Activated naive CD4-positive, alpha-beta T cell treated with anti-CD3 and anti-CD28 coated beads, Interleukin-2, amount 10 ng/mL, durations not matched to agents 7 days and 5 days (primary cell): ENCODE measurements at places on chromosomes 2 and 18.

- no peak for DNase-seq
Measured at GRCh38 chr2:55781542-55781941, 87.9 kb upstream of the PNPT1 start.

GRCh38 chr2:203743441-203743981 lies 37.1 kb downstream of the CD28 start:
- DNase-seq = no peak

DNA sequence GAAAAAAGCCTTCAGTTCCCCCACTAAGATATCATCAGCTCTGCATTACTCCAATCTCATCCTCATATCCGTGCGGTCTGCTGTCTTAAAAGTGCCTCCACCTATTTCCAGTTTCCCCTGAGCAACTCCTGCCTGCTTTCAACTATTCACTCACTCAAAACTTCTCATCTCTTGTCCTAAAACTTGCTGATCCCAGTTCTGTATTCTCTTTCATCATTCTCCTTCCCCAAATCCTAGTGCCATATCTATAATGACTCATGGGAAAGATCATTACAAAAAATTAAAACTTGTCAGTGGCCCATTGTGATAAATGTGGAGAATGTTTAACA lies 20.0 kb downstream of the ACVR1 start:
- no peak for DNase-seq

GRCh38 chr18:3898861-3899613 lies 449.1 kb downstream of the TGIF1 start:
- no peak for DNase-seq

DNA sequence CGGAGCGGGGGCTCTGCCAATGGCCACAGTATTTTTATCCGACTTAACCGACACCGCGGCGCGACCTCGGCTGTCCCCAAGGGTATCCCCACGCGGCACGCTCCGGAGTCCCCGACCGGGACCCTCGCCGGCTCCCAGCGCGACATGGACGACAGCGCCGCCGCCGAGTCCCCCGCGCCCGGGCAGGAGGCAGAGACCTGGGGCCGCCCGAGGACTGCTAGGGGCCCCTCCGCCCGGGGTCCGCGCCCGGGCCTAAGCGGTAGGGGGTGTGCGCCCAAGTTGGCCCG lies 468 bp downstream of the UXS1 start:
- no peak for DNase-seq

- DNase-seq = no peak
Measured at GRCh38 chr18:59685501-59685900, 11.7 kb downstream of the CCBE1 start.

- no peak for DNase-seq
Measured at GRCh38 chr18:76453932-76454331, 41.1 kb downstream of the ZNF516 start.

DNA sequence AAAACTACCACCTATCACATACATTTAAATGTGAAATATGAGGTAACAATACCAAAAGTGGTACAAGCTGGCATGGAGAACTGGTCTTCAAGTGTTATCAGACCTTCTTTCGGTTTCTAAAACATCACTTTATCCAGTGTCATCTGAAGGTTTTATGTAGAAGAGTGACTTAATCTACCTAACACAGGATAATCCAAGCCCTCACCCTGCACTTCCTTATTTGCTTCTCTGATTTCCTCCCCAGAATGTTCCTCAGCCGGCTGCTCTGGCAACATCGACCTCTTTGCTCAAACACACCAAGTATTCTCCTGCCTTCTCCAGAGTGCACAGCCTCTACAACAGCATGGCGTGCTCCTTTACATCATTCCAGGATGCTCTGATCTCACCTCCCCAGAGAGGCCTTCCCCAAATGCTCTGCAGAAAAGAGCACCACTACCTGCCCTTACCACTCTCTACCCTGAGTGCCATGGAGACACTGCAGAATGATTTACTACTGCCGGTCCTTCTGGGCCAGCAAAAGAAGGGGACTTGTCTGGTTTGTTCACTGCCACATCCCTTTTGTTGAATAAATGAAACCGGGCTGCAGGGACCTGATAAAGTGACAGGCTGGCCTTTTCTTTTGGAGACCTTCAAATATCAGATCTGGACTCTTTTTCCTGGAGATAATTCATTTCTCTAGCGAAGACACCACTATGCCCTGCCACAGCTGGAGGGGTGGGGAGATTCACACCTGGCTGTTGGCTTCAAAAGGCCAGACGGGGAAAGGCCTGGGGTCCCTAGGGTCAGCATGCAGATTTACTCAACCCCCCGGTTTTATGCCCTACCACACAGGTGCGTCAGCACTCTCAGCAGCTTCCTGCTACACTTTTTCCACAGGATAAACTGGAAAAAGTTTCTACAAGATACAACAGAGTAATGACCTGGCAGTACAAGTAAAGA lies 42.0 kb downstream of the TTR start:
- DNase-seq = no peak

DNA sequence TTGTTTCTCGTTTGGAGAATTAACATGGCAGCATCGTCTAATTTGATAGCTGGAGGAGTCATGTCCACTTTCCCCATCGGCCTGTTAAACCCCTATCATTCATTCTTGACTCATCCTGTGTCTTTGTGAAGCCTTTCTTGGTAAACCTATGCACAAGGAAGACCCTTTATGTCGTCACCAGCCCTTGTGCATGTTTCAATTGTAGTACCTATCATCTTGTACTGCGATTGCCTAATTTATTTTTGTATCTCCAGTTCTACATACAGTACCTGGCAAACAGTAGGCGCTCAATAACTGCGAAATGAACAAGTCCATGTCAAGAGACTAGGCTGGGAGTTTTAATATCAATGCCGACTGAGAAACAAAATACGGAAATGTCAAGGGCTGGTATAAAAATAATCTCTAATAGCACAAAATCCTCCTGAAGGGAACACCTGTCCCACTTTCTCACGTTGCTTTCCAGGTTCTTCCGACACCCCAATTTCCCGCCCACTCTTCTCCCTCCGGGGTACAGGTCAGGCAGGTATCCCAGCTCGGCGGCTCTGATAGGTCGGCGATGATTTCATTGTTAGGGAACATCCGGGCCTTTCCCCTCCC lies 1.3 kb upstream of the PPM1B start:
- no peak for DNase-seq

- no peak for DNase-seq
Measured at GRCh38 chr18:3689986-3690763, 240.2 kb downstream of the TGIF1 start.

GRCh38 chr2:110897966-110898365 lies 165.6 kb downstream of the ACOXL start:
- DNase-seq = no peak

DNA sequence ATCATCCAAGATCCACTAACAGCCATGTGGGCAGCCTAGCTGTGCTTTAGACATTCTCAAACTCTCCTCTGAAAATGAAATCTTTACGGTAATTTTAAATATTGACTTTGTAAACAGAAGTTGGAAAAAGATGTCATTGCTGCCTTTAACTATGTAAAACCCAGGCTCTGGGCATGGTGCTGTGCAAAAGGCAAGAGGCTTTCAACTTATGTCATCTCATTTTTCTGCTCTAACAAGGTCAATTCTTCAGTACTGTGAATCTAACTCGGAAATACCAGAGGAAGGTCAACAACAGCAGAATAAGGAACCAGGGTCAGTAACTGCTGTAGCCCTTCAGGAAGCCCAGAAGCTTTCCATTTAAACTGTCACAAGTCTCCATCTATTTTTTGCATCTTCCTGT lies 37.0 kb upstream of the MPP4 start:
- no peak for DNase-seq

DNA sequence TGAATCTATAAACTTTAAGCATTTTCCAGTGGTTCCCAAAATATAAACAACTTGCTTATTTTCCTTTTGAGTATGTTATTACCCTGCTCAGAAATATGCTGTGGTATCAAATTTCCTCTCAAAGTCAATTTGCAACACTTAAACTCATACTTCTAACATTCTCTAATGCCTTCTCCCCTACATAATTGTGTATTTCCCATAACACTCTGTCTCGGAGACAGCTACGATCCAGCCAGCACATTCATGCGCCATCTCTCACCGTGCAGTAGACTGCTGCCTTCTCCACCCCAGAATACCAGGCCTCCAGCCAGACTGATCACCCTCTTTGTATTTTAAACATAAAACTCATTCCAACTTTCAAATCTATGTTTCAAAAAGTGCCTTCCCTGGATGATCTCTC lies 41.8 kb downstream of the TIMM21 start:
- no peak for DNase-seq

GRCh38 chr2:11988691-11989353 lies 242.4 kb downstream of the LPIN1 start:
- no peak for DNase-seq

DNA sequence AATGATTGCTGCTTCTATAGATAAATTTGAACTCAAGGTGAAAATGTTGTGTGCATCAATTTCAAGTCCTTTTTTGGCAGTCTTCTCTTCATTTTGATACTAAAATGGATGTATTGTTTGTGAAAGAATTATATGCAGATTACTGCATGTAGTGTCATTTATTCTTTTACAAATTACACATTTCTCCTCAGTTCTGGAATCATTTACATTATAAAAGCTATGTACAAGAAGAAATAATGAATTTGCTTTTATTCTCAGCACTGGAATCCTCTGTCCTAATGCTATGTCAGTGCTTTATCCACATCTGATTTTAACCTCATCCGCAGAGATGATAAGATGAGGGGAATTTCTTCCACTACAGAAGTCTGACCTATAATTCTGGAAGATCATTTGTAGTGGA lies 220.8 kb upstream of the UBE2E3 start:
- no peak for DNase-seq

DNA sequence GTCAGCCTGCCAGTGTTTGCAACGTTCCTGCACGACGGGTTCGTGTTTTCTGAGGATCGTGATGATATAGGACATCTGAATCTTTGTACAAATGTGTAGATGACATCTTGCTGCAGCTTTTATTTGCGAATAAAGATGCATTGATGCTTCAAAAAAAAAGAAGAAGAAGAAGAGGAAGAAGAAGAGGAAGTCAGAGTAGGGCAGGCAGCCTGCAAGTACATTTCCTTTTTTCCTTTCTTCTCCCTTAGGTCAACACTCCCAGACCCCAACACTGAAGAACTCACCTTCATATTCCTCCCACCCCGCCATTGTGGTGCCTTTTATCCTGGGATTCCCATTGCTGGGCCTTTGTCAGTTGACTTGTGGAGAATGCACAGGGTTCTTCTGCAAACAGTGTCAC lies 91.5 kb downstream of the FHOD3 start:
- no peak for DNase-seq

- no peak for DNase-seq
Measured at GRCh38 chr2:165544897-165545296, 75.4 kb downstream of the CSRNP3 start.

DNA sequence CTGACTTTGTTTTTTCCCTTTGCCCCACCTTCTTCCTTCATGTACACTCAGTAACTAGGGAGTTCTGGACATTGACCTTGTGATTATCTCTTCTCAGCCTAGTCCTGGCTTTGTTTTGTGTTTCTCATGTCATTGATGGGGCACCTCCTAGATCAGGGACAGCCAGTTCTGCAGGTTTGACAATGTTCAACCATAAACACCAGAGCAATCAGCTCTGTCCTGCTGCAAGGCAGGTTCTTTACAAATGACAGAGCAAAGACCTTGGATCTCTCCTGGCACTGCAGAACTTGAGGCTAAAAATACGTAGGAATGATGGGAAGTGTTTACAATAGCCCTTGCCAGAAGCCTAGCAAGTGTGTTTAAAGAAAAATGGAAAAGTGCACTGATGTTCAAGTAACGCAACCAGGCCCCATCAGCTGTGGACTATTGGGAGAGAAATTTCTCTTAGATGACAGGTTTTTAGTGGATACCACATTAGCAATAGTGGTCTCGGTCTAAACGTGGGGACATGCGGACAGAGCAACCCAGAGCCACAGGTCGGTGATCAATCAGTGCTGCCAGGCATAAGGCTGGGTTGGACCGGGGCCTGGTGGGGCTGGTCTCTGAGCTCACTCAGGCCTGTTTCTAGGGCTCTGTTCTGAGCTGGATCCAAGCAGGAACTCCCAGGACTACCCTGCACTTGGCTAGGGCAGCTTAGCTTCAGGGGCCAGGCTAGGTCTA lies 76.8 kb downstream of the SOWAHC start:
- no peak for DNase-seq

DNA sequence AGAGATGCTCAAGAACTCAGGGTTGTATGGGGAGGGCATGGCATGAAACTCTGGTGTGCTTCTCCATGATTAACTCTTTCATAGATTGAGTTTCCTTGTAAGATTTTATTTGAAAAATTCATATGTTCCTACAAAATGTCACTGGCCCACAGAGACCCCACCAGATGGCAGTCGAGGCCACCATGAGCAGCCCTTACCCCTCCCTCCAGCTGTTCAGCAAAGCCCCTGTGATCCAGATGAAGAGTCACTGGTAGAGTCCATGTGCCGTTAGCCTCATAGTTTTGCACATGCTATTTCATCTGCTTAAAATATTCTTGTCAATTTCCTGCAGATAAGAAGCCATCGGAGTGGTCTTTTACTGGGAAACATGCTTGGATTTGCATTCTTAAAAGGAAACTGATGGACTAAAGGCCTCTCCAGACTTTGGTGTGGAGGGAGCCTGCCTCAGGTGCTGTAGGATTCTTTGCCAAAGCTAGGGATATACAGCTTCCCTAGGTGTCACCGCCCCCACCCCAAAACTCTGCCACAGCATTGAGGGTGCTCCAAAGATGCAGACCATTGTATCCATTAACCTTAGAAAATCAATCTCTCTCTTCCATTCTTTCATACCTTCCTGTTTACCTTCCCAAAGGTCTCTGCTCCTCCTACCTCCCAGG lies 18.8 kb downstream of the ZNF385B start:
- no peak for DNase-seq

DNA sequence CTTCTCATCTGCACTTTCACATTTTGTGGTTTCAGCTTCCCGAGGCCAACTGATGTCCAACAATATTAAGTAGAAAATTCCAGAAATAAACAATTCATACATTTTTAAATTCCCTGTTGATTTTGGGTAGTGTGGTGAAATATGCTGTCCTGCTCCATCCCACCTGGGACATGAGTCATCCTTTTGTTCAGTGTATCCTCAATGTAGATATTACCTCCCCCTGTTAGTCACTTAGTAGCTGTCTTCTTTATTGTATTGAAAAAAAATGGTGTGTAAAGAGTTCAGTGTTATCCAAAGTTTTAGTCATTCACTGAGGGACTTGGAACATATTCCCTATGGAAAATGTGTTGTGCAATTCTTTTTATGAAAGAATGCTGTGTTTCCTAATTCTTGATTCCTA lies 348.1 kb downstream of the SOCS6 start:
- no peak for DNase-seq

DNA sequence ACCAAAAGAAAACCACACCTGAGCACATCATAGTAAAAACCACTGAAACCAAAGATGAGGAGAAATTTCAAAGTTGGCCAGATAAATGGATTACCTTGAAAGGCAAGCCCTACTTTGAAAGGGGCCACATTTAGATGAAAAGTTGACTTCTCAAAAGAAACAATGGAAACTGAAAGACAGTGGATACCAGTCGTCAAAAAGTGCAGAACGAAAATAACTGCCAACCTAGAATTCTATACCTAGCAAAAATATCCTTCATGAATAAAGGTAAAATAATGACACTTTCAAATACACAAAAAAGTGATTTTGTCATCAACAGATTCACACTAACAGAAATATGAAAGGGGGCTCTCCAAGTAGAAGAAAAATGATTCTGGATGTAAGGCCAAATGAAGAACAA lies 18.4 kb downstream of the NEU4 start:
- DNase-seq = no peak
